ENCODE measurements at places on chromosomes 11 and 22.

DNA sequence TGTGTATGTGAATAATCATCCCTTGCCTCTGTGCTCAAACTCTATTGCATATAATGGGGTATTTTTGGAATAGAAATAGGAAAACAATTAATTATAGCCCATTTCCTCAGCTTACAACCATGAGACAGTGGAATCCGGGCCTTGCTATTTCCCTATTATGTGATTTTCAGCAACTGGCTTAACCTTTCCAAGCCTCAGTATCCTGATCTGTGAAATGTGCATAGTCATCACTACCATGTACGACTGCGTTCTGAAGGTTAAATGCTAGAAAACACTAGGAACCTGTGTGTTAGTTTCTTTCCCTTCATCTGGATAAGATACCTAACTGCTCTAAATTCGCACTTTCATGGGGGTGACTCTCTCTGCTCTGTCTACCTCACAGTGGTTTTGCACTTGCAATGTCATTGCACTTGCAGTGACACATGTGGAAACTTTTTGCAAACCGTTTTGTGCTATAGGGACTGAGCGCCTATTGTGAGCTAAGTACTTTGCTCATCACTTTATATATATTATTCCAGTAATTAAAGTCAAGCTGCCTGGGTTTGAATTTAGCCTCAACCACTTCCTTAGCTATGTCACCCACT is 48.3 kb downstream of the IRAG1 start:
- peaks cover 22% of the 10 kb centered on the region for H3K4me1 ChIP-seq
- H3K27ac ChIP-seq, result no peak overlapping the region
- no peaks in the 10 kb centered on the region for H3K27me3 ChIP-seq
- no peak for DNase-seq

- H3K4me1 ChIP-seq, result no peaks in the 10 kb centered on the region
- no peak overlapping the region for H3K27ac ChIP-seq
- no peak for DNase-seq
- no peaks in the 10 kb centered on the region for H3K27me3 ChIP-seq
- no peaks in the 10 kb centered on the region for H3K36me3 ChIP-seq
- H3K4me3 ChIP-seq, result no peak overlapping the region
These were observed 30.1 kb upstream of the FADD start for GRCh38 chr11:70173018-70173417.

DNA sequence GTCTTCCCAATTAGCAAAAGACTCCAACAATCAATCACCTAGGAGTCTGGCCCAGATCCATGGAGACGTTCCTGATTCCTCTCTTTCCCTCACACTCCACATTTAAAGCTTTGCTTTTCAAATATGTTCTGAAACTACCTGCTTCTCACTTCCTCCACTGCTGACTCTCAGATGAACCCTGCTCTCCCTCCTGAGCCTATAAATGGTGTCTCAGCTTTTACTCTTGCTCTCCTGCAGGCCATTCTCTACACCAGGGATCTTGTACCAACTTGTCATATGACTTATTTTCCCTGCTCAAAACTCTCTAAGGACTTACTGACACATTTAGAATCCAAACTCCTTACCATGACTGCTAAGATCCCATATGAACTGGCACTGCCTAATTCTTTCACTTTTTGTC is 138.4 kb upstream of the DDI1 start:
- no peak overlapping the region for H3K4me3 ChIP-seq
- H3K27me3 ChIP-seq, result no peaks in the 10 kb centered on the region
- DNase-seq, result no peak
- H3K27ac ChIP-seq, result no peak overlapping the region
- H3K36me3 ChIP-seq, result no peaks in the 10 kb centered on the region

- no peaks in the 10 kb centered on the region for H3K36me3 ChIP-seq
- no peaks in the 10 kb centered on the region for H3K4me1 ChIP-seq
- H3K4me3 ChIP-seq, result no peak overlapping the region
- DNase-seq, result no peak
- peaks cover 2% of the 10 kb centered on the region for H3K27me3 ChIP-seq
- no peak overlapping the region for H3K27ac ChIP-seq
These were observed 342.6 kb upstream of the CCDC90B start for GRCh38 chr11:83628622-83629355.

GRCh38 chr22:35517207-35517606 is 23.4 kb upstream of the RASD2 start:
- no peaks in the 10 kb centered on the region for H3K27me3 ChIP-seq
- no peak overlapping the region for H3K4me3 ChIP-seq
- DNase-seq, result no peak
- H3K4me1 ChIP-seq, result no peaks in the 10 kb centered on the region
- H3K27ac ChIP-seq, result no peak overlapping the region

DNA sequence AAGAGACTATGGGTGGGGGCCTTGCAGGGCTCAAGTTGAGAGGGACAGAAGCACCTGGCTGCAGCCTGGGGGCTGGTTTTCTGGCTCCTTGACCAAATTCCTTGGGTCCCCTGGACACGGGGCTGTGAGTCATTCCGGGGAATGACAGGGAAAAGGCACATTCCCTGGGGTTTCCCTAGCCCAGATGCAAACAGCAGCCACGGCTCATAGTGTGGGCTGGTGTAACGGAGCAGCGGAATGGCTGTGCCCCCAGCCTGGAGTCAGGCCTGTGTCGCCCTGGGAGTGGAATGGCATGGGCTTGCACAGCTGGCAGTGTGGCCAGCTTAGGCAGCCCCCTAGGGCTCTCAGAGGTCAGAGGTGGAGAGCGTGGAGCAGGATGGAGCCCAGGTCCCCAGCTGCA is 77.6 kb upstream of the KCNQ1OT1 start:
- no peak overlapping the region for H3K27ac ChIP-seq
- no peaks in the 10 kb centered on the region for H3K36me3 ChIP-seq

DNA sequence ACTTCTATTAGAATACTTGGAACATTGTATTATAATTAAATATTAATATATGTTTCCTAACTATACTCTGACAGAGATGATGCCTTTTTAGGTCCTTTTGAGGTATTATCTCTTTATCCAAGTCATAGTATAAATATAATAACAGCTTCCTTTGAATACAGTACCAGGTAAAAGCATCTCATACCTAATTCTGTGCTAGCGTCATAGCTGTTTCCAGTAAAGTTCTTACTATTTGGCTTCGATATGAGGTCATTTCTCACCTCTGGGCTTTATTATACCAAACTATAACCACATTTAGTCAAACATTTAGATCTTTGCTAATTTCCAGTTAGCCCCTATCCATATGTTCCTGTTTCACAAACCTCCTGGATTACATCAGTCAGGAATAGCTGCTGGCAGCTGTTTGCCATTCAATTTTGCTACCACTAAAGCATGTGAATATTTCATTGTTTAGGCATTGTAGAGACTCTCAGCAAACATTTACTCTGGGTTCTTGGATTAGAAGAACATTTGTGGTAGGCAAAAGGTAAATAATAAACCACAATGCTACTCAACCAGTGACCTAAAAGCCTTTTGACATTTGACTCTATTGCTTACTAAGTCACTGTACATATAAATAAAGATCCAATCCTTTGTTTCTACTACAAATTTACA is 255.1 kb downstream of the TTC28 start:
- H3K27ac ChIP-seq, result no peak overlapping the region
- H3K4me1 ChIP-seq, result no peaks in the 10 kb centered on the region
- H3K36me3 ChIP-seq, result no peaks in the 10 kb centered on the region
- peaks cover 3% of the 10 kb centered on the region for H3K27me3 ChIP-seq
- no peak overlapping the region for H3K4me3 ChIP-seq
- DNase-seq, result no peak

- no peak overlapping the region for H3K4me3 ChIP-seq
- no peak for DNase-seq
- no peak overlapping the region for H3K27ac ChIP-seq
- no peaks in the 10 kb centered on the region for H3K27me3 ChIP-seq
These were observed 1023.5 kb downstream of the BRD1 start for GRCh38 chr22:48803948-48804810.

DNA sequence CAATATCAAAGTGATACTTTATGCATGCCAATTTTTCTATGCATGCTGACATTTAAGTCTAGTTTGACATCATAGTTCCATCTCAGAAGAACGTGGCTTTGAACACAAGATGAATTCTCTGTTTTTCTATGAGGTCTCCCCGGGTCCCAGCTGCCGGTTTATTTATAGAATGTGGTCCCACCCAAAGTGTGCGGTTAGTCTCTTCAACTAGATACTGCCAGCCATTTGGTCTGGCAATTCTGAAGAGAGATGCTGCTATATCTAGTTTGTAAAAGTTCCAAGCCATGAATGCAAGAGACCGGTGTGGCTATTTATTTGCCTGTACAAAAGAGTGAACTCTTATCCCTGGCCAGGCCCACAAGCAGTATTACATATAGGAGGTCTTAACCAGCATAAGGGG is 9.2 kb downstream of the OR5A2 start:
- H3K4me3 ChIP-seq, result no peak overlapping the region
- no peaks in the 10 kb centered on the region for H3K36me3 ChIP-seq
- H3K4me1 ChIP-seq, result no peaks in the 10 kb centered on the region
- H3K27ac ChIP-seq, result no peak overlapping the region

- peaks cover 3% of the 10 kb centered on the region for H3K4me1 ChIP-seq
- H3K4me3 ChIP-seq, result no peak overlapping the region
- H3K27me3 ChIP-seq, result peaks cover 2% of the 10 kb centered on the region
- no peak for DNase-seq
- no peak overlapping the region for H3K27ac ChIP-seq
- no peaks in the 10 kb centered on the region for H3K36me3 ChIP-seq
These were observed 919.1 kb downstream of the BRD1 start for GRCh38 chr22:48908547-48908946.

- H3K4me1 ChIP-seq, result no peaks in the 10 kb centered on the region
- H3K4me3 ChIP-seq, result no peak overlapping the region
- no peak overlapping the region for H3K27ac ChIP-seq
- no peaks in the 10 kb centered on the region for H3K27me3 ChIP-seq
- H3K36me3 ChIP-seq, result no peaks in the 10 kb centered on the region
- DNase-seq, result no peak
These were observed 78.7 kb downstream of the CASP12 start for GRCh38 chr11:104819603-104820002.

GRCh38 chr11:118295815-118296454 is 8.6 kb upstream of the CD3E start:
- H3K4me3 ChIP-seq, result no peak overlapping the region
- H3K27me3 ChIP-seq, result no peaks in the 10 kb centered on the region
- H3K4me1 ChIP-seq, result peaks cover 7% of the 10 kb centered on the region
- no peaks in the 10 kb centered on the region for H3K36me3 ChIP-seq
- DNase-seq, result no peak
- no peak overlapping the region for H3K27ac ChIP-seq

- peaks cover 3% of the 10 kb centered on the region for H3K27me3 ChIP-seq
- no peaks in the 10 kb centered on the region for H3K36me3 ChIP-seq
- no peaks in the 10 kb centered on the region for H3K4me1 ChIP-seq
- no peak overlapping the region for H3K27ac ChIP-seq
- H3K4me3 ChIP-seq, result no peak overlapping the region
- no peak for DNase-seq
These were observed 176.9 kb downstream of the DSCAML1 start for GRCh38 chr11:117620086-117620485.

DNA sequence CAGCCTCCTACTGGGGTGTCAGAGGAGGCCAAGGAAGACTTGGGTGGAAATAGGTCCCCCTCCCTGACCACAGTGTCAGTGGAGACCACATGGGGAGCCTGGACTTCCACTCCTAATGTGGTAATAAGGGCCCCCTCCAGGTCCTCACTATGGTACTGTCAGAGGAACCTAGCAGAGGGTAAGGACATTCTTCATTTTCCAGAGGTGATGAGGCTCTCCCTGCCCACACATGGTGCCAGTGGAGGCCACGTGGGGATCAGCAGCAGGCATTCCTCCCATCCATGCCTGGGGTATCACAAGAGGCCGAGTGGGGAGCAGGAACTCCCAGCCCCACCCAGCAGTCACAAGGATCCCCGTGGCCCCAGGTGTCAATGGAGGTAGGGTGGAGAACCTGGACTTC is 6.5 kb upstream of the CLDN5 start:
- no peaks in the 10 kb centered on the region for H3K4me1 ChIP-seq
- no peaks in the 10 kb centered on the region for H3K36me3 ChIP-seq
- no peak for DNase-seq
- no peak overlapping the region for H3K27ac ChIP-seq
- H3K27me3 ChIP-seq, result no peaks in the 10 kb centered on the region
- H3K4me3 ChIP-seq, result no peak overlapping the region

DNA sequence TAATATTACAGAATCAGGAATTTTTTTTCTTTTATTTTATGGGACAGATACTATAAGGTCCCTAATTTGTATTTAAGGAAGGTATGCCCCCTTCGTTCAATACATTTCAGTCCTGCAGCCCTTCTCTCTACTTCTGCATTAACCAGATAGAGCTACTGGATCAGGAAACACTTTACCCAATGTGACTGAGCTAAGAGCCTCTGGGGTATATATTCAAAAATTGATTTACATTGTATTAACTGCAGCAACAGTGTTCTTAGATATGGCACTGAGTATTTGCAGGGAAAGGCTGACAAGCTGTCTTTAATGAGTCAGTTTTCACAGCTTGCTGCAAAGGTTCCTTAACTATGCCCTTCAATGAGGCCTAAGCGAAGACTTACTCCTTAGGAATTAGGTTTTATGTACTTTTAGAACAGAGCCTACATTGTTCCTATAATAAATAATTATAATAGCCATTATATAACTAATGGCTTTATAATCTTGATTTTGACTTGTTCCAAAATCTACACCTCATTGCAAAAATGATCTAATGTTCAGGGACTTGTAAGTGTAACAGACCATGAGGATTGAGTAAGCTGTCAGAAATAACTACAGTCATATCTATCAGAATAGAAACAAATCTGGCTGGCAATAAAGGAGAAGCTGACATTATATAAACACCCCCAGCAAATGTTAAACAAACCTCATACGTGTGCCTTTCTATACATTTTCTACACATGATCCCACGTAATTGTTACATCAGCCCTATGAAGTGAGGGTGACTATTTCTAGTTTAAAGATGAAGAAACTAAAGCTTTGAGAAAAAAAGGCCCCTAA is 55.0 kb downstream of the DDI1 start:
- no peak for DNase-seq
- H3K4me3 ChIP-seq, result no peak overlapping the region
- no peaks in the 10 kb centered on the region for H3K27me3 ChIP-seq
- H3K36me3 ChIP-seq, result no peaks in the 10 kb centered on the region

- no peak overlapping the region for H3K4me3 ChIP-seq
- no peak overlapping the region for H3K27ac ChIP-seq
- no peaks in the 10 kb centered on the region for H3K27me3 ChIP-seq
- no peaks in the 10 kb centered on the region for H3K36me3 ChIP-seq
- no peaks in the 10 kb centered on the region for H3K4me1 ChIP-seq
These were observed 12.7 kb upstream of the EMID1 start for GRCh38 chr22:29193021-29193420.
